ENCODE measurements at places on chromosomes 12 and 14.

GRCh38 chr12:102891756-102892155 lies 25.3 kb downstream of the PAH start:
- DNase-seq, result no peak

- DNase-seq, result peak; percentile 8
These were observed 24.0 kb upstream of the LGR5 start for GRCh38 chr12:71415336-71416231.

GRCh38 chr12:88472248-88472647 lies 108.0 kb downstream of the KITLG start:
- DNase-seq, result no peak

DNA sequence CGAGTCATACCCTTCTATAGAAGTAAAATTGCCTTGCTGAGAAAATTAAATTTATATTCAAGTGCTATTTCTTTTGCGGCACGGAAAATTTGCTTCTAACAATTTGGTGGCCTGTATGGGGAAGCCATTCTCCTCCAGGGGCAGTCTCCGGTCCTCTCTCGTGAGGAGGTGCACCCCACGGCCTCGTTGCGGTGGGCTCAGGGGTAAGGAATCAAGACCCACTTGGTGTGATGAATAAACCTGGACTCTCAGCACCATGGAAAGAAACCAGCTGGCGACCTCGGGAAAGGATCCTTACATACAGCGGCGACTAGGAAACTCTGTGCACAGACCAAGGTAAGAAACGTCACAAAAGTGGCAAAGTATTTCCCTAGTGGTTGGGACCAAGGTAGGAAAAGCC lies 252.9 kb downstream of the DPY19L2 start:
- no peak for DNase-seq

- no peak for DNase-seq
These were observed 796.5 kb downstream of the GALC start for GRCh38 chr14:87196436-87196835.

DNA sequence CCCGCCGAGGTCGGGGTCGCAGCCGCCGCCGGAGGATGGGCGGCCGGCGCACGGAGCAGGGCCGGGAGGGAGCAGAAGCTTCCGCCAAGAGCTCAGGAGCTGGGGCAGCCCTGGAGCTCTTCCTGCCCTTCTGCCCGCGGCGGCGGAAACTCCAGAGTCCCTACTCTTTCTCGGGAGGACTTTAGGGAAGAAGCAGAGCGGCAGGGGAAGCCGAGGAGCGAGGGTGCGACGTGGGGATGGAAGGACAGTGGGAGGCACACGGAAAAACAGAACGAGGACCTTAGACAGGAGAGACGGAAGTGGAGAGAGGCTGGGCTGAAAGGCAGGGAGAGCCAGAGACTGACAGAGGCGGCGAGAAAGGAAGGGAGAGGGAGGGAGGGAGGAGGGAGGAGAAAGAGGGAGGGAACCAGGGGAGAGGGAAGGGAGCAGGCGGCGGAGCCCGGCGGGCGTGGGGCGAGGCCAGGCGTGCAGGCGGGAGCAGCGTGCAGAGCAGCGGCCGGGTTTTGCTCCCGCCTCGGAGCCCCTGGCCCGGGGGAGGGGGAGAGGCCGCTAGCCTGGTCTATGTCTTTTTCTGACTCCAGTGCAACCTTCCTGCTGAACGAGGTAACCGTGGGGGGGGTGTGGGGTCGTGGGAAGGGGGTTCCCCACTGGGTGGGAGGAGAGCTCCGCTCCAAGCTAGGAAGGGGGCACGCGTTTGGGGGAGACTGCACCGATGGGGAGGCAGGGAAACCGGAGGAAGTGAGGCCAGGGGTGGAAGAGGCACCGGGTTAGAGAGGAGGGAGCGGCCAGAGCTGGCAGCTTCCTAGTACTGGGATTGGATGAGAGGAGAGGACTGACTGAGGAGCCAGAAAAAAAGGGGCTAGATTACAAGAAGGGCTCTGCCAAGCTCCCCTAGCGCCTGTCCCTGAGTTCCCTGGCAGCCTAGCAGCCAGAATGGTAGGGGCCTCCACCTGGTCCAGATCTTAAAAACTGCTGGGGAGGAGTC lies 2.9 kb upstream of the CACNB3 start:
- no peak for DNase-seq

DNA sequence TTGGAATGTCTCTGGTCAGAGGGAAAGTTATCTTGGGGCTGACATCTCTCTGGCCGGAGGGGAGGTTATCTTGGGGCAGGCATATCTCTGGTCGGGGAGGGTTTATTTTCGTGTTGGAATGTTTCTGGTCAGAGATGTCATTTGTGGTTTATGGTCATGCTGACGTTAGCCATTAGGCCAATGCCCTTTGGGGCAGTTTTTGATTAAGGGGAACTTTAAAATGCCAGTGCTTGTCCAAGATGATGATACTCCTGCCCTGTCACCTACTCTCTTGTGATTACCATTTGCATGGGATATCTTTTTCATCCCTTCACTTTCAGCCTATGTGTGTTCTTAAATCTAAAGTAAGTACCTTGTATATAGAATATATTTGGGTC lies 29.0 kb upstream of the A2M start:
- DNase-seq, result no peak

DNA sequence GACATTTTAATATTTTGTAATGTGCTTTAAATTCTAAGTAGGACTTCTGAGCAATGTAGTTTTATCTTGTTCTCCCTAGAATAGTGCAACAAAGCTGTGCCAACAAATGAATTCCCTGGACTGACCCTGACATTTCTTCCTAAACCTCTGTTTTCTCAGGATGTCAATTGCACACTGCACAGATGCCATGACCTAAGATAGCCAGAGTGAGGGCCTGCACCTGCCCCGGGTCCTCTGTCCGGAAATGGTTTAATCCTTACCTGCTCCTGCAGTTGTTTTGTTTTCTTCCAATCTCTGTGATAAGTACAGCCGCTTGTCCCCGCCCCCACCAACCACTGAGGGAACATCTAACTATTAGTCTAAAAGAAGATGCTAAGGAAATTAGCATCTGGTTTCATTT lies 831.5 kb downstream of the GALC start:
- no peak for DNase-seq

DNA sequence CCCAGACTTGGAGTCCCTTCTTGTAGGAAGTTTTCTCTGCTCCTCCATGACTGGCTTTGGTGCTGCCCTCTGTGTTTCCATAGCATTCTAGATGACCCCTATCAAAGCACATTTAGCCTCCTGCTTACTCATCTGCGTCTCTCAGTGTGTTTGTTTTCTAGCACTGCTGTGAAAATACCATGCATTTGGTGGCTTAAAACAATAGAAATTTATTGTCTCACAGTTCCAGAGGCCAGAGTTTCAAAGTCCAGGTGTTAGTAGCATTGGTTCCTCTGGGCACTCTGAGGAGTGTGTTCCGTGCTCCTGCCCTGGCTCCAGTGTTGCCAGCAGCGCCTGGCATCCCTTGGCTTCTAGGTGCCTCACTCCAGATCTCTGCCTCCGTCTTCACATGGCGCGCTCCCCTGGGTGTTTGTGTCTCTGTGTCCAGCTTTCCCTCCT lies 86.1 kb downstream of the CACNA1C start:
- no peak for DNase-seq

DNA sequence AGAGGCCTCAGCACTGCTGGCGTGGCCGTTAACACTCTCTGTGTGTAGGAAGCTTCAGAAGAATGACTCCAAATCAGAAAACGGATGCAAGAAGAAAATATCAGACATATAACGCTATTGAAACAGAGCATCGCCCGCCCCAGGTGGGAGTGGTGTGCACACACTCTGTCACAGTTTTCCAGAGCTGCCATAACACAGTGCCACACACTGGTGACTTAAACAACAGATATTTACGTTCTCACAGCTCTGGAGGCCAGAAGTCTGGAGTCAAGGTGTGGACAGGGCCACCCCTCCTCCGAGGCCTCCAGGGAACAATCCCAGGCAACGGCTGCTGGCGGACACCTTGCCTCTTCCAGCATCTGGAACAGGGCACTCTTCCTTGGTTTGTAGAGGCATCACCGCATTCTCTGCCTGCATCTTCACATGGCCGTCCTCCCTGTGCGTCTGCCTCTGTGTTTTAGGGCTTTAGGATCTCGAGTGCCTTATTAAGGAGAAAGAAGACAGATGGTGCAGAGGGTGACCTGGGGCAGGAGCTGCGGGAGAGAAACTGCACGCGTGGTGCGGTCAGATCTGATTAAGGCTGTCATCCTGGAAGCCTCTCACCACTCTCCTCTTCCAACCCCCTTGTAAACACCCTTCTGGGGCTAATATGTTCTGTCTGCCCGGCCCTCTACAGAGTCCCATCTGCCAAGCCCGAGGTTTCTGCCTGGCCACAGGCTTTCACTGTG lies 141.0 kb downstream of the SLC15A4 start:
- no peak for DNase-seq

Measured in GM12864 (cell line).